Left hindlimb (tissue), 1 donor: ENCODE measurements at places on chromosomes 4 and X.

- no peak for DNase-seq
These were observed 169.7 kb downstream of the PDHA2 start for GRCh38 chr4:96009427-96010119.

GRCh38 chrX:20461576-20461975 is 194.9 kb upstream of the RPS6KA3 start:
- no peak for DNase-seq

DNA sequence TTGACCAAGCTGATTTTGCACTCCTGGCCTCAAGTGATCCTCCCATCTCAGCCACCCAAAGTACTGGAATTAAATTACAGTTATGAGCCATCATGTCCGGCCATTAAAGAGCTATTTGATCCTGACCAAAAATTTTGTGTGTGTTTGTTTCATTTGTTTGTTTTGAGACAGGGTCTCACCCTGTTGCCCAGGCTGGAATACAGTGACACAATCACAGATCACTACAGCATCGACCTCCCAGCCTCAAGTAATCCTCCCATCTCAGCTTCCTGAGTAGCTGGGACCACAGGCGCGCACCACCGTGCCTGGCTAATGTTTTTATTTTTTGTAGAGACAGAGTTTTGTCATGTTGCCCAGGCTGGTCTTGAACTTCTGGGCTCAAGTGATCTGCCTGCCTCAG is 82.9 kb upstream of the RBPJ start:
- no peak for DNase-seq

DNA sequence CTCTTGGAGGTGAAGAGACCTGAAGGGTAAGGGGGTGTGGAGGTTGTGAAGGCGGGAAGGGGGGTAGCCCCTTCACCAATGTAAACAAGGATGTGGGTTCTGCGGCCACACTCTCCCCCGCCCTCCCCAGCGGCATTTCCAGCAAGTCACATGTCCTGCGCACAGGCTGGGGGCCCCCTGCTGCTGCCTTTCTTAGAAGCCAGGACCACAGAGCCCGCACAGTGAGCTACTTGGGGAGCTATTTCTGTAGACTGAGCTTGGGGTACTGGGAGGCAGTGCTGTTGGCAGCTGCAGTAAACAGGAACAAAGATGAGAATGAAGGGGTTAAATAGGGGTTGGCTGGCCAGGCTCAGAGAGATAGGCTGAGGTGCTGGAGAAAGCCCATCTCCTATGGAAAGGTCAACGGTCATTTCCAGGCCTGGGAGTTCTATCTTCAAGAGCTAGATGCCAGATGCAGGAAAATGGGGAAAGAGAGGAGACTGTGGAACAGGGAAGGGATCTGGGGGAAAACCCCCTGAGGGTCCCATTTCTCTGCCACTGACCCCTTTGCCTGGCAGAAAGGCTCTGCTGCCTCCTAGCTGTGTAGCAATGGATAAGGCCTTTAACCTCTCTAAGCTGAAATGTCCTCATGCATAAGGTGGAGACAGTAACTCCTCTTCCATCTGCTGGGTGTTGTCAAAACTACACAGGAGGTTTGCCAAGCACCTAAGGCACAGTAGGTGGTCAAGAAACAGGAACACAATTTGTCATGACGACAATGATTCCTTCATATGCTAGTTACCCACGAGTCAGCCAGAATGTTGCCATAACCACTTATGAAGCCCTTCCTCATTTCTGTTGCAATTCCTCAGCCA is 18.5 kb upstream of the PIM2 start:
- no peak for DNase-seq

DNA sequence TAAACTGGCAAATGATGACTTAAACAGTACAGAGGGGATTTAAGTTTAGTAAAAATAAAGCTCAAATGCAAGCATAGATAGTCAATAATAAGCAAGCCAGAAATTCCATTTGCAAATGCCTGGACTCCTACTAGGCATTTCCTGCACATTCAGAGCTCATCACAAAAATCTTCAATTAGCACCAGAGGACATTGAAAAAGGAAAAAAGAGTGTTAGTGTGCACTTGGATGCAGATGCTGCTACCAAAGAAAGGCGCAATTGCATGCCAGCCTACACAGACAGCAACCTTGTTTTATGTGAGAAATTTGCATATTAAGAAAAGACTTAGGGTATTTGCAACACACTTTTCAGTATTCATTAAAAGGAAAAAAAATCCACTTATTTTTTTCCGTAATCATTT is 282.1 kb downstream of the GRIA2 start:
- no peak for DNase-seq

GRCh38 chrX:149937871-149938426 is 342 bp downstream of the EOLA2 start:
- DNase-seq: peak; percentile 42

GRCh38 chr4:123453061-123453680 is 56.6 kb downstream of the SPRY1 start:
- no peak for DNase-seq

DNA sequence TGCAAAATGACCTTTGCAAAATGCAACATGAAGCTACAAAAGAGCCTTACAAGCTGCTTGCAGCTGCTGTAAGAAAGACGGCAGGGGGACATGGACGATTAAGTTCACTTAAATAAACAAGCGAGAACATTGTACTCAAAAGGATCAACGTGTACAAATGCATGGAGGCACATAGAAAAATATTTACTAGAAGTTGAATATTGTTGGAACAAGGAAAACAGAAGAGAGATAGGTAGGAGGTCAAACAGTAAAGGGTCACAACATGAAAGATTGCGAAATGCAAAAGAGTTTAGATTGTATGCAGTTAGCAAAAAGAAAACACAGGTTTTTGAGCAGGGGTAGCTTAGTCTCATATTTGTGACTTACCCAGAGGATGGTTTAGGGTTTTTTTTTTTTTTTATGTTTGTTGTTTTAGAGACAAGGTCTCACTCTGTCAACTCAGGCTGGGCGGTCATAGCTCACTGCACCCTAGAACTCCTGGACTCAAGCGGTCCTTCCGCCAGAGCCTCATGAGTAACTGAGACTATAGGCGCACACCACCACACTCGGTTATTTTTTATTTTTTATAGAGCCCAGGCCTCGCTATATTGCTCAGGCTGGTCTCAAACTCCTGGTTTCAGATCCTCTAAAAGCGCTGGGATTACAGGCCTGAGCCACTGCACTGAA is 1.4 kb upstream of the PHF8 start:
- DNase-seq: no peak

GRCh38 chr4:166128403-166128802 is 255.4 kb downstream of the TLL1 start:
- no peak for DNase-seq

DNA sequence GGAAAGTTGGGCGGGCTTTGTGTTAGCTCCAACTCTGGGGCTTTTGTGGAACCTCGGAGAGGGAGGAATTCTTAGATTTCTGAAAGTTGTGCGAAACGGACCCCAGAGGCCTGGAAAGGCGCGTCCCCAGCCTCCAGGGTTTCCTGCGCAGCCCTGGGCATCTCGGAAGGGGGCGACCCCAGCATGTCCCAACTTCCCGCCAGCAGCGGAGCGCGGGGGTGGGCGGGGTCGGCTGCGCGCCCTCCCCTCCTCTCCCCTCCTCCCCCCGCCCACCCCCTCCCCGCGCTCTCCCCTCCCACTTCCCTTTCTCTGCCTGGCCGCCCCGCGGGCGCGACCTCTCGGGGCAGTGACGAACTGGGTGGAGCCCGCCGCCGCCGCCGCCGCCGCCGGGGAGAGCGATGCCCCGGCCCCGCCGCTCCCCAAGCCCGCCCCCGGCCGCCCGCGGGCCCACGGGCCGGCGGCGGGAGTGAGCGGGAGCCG is 16.8 kb downstream of the PTTG2 start:
- DNase-seq: peak; percentile 87

- no peak for DNase-seq
These were observed 164.2 kb upstream of the PITX2 start for GRCh38 chr4:110787109-110787508.

DNA sequence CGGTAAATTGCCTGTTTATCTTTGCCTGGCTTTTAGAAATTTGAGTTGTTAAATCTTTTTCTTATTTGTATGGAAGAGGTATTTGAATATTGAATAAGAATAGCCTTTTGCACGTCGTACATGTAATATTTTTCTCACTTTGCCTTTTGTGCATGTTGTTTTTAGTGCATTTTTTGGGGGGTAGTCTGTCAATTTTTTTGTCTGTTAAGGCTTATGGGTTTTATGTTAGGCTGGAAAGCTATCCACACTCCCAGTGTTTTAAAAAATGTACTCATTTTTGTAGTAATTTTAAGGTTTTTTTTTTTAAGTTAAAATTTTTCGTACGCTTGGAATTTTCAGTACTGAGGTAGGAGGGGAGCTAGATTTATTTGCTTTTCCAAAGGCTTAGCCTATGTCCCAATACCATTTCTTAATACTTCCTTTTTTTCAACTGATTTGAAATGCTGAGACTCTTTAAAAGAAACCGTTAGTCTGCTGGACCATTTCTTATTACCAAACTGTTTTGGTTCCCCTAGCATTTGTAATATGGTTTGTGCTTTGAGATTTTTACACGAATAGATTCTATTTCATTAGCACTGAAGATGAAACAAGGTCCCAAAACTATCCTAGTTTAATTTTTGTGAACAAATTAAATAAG is 1.3 kb downstream of the HERC5 start:
- DNase-seq: no peak

- no peak for DNase-seq
These were observed 922.1 kb upstream of the SLIT2 start for GRCh38 chr4:19329631-19330030.

DNA sequence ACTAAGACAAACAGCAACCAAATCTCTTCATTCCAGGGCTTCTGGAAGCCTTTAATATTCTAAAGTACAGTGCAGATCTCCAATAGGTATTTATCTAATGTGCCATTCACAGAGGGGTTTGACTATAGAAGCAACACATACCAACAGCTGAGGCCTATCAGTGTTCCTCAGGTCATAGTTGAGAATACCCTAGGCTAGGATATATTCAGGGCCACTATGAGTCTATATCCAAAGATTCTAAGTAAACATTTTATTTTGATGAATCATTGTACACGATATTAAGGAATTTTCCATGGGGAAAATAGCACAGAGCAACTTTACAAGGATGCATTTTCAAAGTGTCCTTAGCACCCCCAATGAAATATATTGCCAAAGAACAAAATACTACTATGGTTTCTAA is 9.7 kb downstream of the SMIM10 start:
- DNase-seq: no peak

GRCh38 chr4:107392951-107393350 is 327.1 kb downstream of the PAPSS1 start:
- no peak for DNase-seq

- DNase-seq: no peak
These were observed 705.9 kb downstream of the RAB28 start for GRCh38 chr4:12778191-12778590.

DNA sequence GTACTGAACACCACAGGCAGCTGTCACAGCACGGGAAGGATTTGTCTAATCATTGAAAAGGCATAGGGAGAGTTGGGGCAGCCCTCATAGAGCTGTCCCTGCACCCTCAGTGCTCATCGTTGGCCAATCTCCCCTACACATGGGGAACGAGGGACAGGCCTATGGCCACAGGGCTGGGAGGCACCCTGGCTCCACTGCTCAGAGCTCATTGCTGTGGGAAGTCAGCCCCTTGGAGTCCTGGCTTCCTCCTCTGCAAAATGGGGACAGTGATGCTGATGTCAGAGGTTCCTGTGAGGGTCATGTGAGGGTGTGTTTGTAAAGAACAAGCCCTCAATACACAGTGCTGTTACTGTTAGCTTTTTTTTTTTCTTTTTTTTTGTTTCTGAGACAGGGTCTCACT is 19.3 kb upstream of the HTRA3 start:
- DNase-seq: no peak

DNA sequence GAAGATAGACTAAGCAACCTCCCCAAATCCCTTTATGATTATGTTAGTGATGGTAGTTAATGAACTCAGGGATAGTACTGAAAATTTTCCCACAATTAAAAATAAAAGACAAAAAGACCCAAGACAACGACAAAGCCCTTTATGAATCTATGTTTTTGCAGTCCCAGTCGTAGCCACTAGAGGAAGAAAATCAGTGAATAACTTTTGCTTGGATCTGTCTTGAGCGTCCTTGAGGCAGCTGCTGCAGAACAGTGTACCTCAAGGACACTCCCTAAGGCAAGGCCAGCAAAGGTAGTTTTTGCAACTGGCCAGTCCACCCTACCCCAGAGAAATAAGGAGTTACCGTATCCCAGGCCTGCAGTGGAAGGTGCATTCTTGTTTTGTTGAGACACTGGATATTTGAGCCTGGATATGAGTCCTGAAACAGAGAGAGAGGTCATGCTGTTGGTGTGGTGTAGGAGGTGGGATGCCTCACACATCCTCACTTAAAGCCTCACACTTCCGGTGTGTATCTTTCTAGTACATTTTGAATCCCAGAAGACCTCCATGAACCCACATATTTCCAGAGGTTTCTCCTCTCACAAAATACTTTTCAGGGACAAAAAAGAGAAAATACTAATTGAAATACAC is 8.7 kb upstream of the TIMM8A start:
- DNase-seq: no peak

GRCh38 chr4:121155893-121156292 is 8.2 kb downstream of the TNIP3 start:
- DNase-seq: no peak

DNA sequence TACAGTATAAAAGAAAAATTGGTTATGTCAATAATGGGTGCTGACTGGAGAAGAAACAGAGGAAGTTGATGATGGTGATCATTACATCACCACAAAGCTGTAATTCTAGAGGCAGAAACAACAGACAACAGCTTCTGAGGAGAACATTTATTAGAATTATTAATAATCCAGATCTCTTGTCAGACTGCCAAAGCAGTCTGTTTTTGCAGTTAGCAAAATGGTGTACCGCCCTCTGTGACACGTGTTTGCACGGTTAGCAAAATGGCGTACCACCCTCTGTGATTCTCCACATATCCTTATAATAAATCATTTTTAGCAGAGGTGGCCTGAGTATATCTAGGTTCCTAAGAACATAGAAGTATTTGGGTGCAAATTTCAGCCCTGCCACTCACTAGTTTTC is 154.0 kb upstream of the TENT5D start:
- no peak for DNase-seq

DNA sequence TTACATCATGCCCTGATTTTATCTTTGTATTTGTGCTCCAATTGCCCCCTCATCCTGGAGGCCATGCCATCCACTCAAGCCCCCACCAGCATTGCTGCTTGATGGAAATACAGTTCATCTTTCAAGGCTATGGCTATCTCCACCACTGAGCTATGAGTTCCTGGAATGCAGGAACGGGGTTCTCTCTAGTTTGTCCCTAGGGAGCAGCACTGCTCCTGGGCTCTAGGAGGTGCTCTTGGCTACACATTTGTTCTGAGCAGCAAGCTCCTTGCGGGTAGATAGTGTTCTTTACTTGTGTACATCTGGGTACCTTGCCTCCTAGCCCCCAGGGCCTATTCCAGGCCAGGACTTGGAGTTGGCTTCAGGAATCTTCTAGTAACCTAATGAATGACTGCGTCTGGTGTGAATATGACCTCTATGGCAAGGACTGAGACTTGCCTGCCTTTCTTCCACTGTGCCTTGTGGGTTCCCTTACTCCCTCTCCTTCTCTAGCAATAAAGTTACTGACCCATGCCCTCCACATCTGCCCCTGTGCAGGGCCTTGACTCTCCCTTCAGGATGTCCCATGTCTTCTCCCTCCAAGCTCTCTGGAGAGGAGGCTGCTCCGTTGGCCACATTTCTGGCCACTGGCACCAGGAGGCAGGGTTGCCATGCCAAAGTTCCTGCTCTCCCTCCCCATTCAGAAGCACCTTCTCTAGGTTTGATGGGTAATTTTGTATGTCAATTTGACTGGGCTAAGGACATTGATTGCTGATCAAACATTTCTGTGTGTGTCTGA is 7.6 kb downstream of the CITED1 start:
- DNase-seq: no peak

- no peak for DNase-seq
These were observed 15.0 kb downstream of the SRPX2 start for GRCh38 chrX:100658941-100659381.
